ENCODE measurements at places on chromosomes 7 and 10.

GRCh38 chr10:48705401-48705938 is 20.8 kb downstream of the WDFY4 start:
- no peak for DNase-seq

- no peak for DNase-seq
Observed at GRCh38 chr7:157485361-157485831, 148.6 kb downstream of the DNAJB6 start.

- DNase-seq = no peak
Observed at GRCh38 chr10:4196771-4197390, 411.9 kb upstream of the KLF6 start.

GRCh38 chr7:41696323-41696916 is 6.5 kb downstream of the INHBA start:
- no peak for DNase-seq

GRCh38 chr10:74981831-74982633 is 129.4 kb upstream of the SAMD8 start:
- DNase-seq = no peak

GRCh38 chr7:150461520-150461919 is 11.1 kb downstream of the GIMAP8 start:
- DNase-seq = no peak

DNA sequence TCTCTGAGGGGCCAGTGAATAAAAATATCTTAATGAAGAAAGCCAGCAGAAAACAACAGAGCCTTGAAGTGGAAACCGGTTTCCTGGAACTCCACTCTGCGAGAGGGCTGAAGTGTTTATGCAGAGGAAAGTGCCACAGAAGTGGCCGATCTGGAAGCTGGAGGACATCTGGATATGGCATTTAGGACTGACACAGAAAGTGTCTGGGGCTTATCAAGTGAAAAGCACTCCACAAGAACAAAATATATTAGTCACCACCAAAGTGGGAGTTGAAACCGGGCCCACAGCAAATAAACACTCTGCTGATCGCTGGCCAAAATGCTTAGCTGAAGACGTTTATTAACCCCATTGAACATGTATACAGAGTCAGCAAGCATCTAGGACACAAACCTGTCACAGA is 7.8 kb downstream of the NOD1 start:
- no peak for DNase-seq

GRCh38 chr10:102422545-102423129 is 2.0 kb downstream of the FBXL15 start:
- no peak for DNase-seq

DNA sequence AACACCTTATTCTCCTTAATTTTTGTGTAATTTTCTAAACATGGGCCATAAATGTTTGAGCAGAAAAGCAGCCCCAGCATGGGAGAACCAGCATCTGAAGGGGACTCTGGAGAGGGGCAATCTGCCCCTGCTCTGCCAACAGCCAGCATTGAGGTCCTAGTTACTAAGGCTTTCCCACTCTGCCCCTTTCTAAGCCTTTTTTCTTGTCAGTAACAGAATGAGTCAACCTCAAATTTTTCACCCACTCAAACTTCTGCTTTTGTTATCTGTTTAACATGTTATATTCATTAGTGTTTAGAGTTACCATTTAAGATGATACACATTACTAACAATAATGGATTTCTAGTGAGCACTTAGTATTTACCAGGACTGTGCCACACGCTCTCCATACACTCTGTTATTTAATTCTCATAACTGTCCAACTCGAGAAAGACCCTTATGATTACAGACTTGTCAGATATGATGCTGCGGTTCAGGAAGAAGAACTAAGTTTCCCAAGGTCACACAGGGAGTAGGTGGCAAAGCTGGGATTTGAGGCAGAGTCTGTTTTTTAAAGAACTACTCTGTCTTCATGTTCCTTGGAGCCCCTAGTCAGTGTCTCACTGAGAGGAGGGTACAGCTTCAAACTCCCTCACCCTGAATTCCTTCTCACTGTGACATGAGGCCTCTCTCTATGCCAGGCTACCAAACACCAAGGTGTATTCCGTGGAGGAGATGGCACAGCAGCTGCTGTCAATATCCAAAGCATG is 19.9 kb upstream of the GPAM start:
- no peak for DNase-seq

DNA sequence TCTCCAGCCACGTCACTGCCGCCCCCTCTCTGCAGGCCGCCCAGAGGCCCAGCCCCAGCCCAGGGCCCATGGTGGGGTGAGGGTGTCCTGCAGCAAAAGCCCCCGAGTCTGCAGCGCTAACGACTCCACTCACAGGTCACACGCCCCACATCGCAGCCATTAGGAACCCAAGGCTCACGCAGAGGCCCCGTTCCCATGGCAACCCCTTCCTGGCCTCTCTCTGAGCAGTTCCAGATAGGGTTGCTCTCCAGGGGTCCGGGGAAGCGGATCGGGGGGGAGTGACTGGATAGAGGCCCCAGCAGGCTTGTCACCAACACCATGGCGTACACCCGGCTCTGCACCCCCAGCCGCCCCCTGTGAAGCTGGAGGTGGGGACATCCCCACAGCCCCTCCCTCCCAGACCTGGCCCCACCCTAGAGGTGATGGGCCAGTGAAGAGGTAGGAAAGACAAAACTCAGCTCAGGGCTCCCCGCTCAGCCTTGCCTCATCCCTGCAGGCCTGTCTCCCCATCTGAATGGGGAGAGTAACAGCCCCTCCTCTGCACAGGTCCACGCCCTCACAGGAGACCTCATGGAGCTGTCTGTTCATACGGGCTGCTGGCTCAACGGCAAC is 41.2 kb downstream of the TNRC18 start:
- DNase-seq = no peak

DNA sequence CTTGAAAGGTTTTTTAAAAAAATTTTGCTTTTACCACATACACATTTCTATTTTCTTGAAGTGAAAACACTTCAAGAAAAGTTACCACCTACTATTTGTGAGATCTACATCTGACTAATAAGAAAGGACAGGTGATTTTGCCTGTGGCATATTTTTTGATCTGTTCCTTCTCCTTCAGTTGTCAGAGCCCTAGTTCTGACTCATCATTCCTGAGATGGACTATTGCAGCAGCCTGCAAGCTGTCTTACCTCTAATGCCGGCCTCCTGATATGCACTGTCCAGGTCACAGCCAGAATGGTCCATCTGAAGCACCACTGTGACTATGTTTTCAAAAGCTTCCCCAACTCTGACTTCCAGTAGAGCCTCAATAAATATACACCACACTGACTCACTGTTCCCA is 28.2 kb upstream of the ANK3 start:
- DNase-seq = no peak

- no peak for DNase-seq
Observed at GRCh38 chr10:25614652-25615051, 319.4 kb upstream of the MYO3A start.

DNA sequence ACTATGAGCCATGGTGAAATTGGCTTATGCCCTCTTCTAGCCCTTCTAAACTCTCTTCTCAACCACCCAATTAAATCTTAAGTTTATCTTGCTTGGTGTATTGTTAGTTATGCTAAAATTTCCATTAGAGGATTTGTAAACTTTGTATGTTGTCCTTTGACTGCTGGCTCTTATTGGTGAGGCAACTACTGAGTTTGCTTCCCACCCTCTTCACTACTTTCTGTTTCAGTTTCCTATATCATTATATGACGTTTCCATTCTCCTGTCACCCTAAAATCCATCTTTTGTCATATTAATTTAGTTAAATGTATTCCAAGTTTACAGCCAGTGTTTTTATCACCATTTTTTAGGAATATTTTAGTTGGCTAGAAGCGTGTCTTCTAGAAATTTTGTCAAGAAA is 80.9 kb upstream of the VWC2 start:
- DNase-seq = no peak

- no peak for DNase-seq
Observed at GRCh38 chr7:117873310-117874190, at the start of gene CTTNBP2. CTTNBP2 (minus strand) TSS chr7:117873441; CDS start chr7:117873415, 26 bp downstream.

- no peak for DNase-seq
Observed at GRCh38 chr10:53997953-53998352, 803.1 kb downstream of the PCDH15 start.

DNA sequence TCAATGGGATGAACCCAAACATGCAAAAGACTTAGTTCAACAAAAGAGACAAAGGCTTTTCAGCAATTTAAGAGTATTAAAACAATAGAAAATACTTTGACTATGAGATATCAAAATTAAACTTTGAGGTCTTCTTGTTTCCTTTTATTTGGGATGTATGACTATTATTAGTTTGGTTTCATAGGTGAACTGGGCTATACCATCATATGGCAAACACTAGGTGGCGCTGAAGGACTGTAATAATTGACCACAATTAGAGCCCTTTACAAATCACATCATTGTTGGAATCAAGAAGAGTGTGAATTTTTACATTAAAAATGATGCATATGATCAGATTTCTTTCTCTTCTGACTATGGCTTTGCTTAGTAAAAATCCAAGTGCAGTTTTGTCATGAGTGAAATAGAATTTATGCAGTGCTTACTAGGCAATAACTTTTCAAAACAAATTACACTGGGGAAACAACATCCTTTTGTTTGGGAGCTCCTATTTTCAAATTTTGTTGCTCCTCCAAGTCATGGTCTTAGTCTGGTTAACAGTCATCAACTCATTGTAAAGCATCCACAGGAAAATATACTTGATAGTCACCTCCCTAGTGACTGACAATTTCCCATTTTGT is 14.7 kb upstream of the NXPH1 start:
- DNase-seq = no peak

- no peak for DNase-seq
Observed at GRCh38 chr10:12499076-12499986, 150.0 kb downstream of the CAMK1D start.

- no peak for DNase-seq
Observed at GRCh38 chr10:68251625-68252495, 19.9 kb upstream of the ATOH7 start.

DNA sequence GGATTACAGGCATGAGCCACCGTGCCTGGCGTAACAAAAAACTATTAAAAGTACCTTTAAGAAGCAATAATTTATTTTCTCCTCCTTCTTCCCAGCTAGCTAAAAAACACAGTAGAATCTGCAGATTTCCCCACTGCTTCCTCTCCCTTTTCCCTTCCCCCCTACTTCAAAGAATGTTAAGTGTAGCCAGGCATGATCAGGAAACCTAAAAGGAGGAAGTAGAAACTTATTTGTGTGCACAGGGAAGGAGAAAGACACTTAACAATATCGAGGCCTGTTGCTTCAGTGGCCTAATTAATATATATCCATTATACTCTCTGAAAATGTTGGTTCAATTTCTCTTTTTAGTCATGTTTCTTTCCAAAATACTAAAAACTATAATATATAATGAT is 127.7 kb downstream of the NRBF2 start:
- DNase-seq = no peak

DNA sequence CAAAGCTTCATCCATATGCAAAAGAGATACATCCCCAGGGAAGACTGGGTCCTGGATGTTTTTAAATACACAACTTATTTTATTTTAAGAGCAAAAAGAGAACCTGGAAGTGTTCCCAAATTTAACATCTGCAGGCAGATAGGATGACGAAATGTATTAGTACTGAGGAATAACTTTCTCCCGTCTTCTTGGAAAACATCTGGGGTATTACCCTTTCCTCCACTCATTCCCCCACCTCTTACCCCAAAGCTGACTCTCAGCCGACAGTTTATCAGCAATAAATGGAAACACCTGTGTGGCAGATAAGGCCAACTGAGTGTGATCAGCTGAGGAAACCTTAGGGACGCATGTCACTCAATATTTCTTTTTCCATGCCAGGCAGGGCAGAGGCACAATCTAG is 435.6 kb upstream of the NPVF start:
- DNase-seq = no peak

- DNase-seq = no peak
Observed at GRCh38 chr7:50783801-50784507, 1.3 kb upstream of the GRB10 start.

GRCh38 chr10:26520575-26520974 is 82.4 kb downstream of the APBB1IP start:
- no peak for DNase-seq

- DNase-seq = no peak
Observed at GRCh38 chr7:108079276-108079647, 50.9 kb downstream of the LAMB4 start.

DNA sequence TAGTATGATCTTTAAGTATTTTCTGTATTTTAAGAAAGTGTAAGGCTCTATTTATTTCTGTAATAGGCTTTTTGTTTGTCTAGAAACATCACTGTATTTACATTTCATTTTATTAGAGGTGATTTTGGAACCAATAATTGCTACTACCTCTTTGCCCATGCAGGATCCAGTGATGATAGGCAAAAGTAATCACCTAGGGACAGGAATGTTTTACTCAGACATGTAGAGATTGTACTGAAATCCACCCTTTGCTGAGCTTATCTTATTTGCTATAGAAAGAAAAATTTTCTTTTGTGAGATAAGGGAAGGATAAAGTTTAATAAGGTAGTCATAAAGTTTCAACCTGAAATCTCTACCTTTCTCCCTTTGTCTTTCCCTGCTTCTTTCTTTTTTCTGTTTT is 73.5 kb downstream of the MKLN1 start:
- no peak for DNase-seq

DNA sequence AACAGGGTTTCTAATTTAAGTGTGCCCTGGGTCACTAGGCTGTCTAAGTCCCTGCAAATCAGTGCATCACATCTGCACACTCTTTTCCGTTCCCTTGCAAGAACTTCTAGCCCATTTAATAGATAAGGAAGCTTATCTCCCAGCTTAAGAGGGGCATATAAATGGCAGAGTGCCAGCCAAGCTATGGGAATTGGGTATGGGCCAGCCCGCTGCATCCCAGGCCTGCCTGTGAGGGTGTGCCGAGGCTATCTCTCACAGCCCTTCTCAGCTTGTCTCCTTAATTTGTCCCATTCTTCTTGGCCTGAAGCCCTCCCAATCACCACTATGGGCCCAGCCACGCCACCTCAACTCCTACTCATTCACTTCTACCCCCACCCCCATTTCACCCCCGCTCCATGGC is 14.7 kb downstream of the AQP1 start:
- no peak for DNase-seq

GRCh38 chr10:110455446-110455845 is 42.3 kb upstream of the DUSP5 start:
- no peak for DNase-seq

- DNase-seq = no peak
Observed at GRCh38 chr10:69232252-69232651, 12.1 kb downstream of the HKDC1 start.

DNA sequence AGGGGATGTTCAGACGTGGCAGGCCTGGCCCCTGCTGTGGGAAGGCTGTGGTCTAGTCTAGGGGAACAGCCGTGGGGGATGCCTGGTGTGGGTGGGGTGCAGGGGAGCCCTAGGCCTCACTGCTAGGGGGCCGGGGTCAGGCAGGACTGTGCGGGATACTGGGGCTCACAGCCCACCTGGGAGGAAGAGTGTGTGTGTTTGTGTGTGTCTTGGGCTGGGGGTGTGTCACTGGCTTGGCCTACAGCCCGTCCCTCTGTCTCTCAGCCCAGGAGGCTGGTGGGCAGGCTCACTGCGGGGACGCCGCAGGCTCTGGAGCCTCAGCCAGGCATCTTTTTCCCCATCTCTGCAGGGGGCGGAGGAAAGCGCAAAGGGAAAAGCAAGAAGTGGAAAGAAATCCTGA is 118.8 kb downstream of the GRK5 start:
- no peak for DNase-seq

DNA sequence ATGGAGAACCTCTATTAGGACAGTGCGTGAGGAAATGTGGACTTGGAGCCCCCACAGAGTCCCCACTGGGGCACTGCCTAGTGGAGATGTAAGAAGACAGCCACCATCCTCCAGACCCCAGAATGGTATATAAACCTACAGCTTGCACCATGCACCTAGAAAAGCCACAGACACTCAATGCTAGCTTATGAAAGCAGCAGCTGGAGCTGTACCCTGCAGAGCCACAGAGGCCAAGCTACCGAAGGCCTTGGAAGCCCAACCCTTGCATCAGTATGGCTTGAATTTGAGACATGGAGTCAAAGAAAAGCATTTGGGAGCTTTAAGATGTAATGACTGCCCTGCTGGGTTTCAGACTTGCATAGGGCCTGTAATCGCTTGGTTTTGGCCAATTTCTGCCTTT is 361.3 kb downstream of the ZNF248 start:
- no peak for DNase-seq

Measured in activated naive CD4-positive, alpha-beta T cell (primary cell).